Naive B cell (primary cell): ENCODE measurements at places on chromosomes 12 and 14.

DNA sequence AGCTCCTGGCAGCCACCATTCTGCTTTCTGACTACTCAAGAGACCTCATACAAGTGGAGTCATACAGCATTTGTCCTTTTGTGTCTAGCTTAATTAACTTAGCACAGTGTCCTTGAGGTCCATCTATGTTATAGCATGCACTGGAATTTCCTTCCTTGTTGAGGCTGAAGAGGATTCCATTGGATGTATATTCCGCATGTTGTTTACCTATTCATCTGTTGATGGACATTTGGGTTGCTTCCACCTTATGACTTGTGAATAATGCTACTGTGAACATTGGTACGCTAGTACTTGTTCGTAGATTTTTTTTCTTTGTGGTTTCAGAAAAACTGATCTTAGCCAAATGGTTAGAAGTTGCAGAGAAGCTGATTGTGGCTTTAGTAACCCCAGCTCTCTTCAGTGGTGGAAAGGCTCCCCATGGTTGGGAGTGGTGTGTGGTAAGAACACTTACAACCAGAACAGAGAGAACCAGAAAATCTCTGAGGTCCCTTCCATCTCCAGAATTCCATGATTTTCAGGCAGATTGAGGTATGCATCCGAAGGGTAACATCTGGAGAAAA, 118.4 kb downstream of the SAMD4A start:
- H3K27me3 ChIP-seq: no peaks in the 10 kb centered on the region
- H3K27ac ChIP-seq: no peak overlapping the region
- H3K36me3 ChIP-seq: no peaks in the 10 kb centered on the region
- no peak for DNase-seq

DNA sequence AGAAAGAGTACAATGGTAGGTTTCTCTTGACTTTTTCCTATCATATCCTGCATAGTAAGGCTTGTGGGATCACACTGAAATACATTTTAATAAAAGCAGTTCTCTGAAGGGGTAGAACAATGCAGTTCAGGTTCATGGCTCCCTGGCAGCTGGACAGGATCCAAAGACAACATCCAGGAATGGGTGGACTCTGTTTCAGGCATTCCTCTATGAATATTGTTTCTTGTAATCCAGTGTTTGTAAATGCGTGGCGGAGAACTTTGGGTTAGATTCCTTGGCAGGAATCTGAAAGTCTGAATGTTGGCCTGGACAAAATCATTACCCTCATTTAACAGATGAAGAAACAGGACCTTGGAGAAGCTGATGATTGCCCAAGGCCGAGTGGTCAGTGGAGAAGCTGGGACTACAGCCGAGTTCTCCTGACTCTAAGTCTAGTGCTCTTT, 43.5 kb downstream of the SYNE2 start:
- DNase-seq: no peak
- no peaks in the 10 kb centered on the region for H3K36me3 ChIP-seq
- no peak overlapping the region for H3K4me3 ChIP-seq
- no peak overlapping the region for H3K27ac ChIP-seq
- H3K27me3 ChIP-seq: no peaks in the 10 kb centered on the region

- DNase-seq: no peak
- peaks cover 21% of the 10 kb centered on the region for H3K27me3 ChIP-seq
- no peaks in the 10 kb centered on the region for H3K36me3 ChIP-seq
- H3K27ac ChIP-seq: no peak overlapping the region
- no peaks in the 10 kb centered on the region for H3K4me1 ChIP-seq
Measured at GRCh38 chr12:51717326-51717925, 126.4 kb downstream of the SCN8A start.

- H3K27ac ChIP-seq: no peak overlapping the region
- no peaks in the 10 kb centered on the region for H3K27me3 ChIP-seq
- no peak for DNase-seq
- peaks cover 6% of the 10 kb centered on the region for H3K36me3 ChIP-seq
- H3K4me1 ChIP-seq: no peaks in the 10 kb centered on the region
Measured at GRCh38 chr14:102226356-102227125, 78.4 kb downstream of the MOK start.

DNA sequence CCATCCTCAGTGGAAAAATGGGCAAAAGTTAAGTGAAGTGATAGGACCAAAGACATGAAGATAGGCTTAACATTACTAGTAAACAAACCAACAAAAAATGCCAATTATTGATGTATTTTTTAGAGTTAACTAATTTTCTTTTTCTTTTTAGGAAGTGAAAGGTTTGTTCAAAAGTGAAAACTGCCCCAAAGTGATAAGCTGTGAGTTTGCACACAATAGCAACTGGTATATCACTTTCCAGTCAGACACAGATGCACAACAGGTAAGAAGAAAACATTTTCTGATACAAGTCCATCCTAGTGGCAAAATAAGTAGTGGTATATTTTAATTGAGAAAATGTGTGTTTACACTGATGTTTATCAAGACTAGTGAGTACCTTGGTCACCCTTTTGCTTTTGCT, 39.6 kb downstream of the LARP4 start:
- H3K27ac ChIP-seq: no peak overlapping the region
- no peaks in the 10 kb centered on the region for H3K27me3 ChIP-seq
- peaks cover 10% of the 10 kb centered on the region for H3K36me3 ChIP-seq
- H3K4me3 ChIP-seq: no peak overlapping the region

DNA sequence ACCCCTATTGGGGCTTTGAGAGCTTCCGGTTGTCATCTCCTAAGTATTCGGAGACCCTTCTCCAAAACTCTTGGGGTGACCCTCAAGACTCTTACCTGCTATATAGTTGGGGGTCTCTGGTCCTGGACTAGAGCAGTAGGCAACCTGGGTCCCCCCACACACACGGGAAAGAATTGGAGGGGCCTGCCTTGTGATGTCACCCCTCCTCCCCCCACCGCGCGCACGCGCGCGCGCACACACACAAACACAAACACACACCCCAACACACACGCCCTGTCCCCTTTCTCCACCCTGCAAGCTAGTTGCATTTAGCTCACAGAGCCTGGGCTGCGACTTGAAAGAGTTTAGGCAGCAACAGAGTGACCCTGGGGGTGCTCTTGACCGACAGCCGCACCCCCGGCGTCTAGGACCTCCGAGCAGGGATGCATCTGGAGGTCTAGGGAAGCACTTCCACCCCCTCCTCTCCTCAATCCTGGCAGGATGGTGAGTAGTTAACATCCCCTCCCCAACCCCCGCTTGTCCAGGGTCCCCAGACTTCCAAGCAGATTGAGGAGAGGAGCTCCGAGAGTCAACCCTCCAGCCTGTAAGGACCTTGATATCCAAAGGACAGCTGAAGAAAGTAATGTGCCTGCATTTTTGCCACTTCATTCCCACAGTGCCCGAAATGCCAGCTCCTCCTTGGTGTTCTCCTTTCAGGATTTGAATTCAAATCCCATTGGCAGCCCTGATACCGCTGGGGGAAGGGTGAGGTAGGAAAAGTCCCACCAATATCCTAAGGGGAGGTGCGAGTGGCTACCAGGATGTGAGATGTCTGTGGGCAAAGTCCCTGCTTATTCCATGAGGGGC, 1.4 kb upstream of the DNAJC14 start:
- peaks cover 48% of the 10 kb centered on the region for H3K4me1 ChIP-seq
- H3K27me3 ChIP-seq: no peaks in the 10 kb centered on the region
- H3K27ac ChIP-seq: peak overlapping the region; percentile 96
- H3K36me3 ChIP-seq: no peaks in the 10 kb centered on the region

GRCh38 chr12:32437095-32437515, 37.7 kb downstream of the FGD4 start:
- no peak overlapping the region for H3K27ac ChIP-seq
- no peaks in the 10 kb centered on the region for H3K4me1 ChIP-seq
- H3K4me3 ChIP-seq: no peak overlapping the region
- no peak for DNase-seq
- no peaks in the 10 kb centered on the region for H3K36me3 ChIP-seq

- H3K27ac ChIP-seq: no peak overlapping the region
- no peak overlapping the region for H3K4me3 ChIP-seq
- H3K4me1 ChIP-seq: no peaks in the 10 kb centered on the region
- H3K36me3 ChIP-seq: no peaks in the 10 kb centered on the region
Measured at GRCh38 chr12:124109760-124110159, 136.7 kb downstream of the ZNF664 start.

DNA sequence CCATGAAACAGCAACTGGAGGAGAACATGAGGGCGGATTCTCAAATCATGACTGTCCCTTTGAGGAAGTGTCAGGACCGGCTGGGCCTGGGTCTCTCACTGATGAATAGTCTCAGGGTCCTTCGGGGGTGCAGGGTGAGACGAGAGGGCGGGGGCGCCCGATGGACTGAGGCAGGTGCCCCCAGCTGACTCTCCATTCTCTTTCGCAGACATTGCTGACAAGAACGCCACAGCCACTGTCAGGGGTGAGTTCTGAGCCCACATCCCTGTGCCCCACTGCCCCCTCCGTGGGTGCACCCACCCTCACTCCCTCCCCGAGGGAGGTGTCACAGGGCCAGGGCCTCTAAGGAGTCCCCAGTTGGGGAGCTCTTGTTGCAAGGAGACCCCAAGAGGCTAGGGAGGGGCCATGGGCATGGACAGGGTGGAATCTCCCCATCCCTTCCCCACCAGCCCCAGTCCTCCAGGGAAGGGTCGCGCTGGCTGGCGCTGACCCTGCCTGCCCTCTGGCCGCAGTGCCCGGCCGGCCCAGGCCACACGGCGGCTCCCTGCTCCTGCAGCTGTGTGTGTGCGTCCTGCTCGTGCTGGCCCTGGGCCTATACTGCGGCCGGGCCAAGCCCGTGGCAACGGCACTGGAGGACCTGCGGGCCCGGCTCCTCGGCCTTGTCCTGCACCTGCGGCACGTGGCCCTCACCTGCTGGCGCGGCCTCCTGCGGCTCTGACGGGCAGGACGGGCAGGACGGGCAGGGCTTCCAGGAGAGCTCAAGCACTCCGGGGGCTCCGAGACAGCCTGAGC, 8.7 kb downstream of the C14orf180 start:
- no peak for DNase-seq
- H3K27me3 ChIP-seq: peaks cover 27% of the 10 kb centered on the region
- no peak overlapping the region for H3K4me3 ChIP-seq
- no peaks in the 10 kb centered on the region for H3K36me3 ChIP-seq

DNA sequence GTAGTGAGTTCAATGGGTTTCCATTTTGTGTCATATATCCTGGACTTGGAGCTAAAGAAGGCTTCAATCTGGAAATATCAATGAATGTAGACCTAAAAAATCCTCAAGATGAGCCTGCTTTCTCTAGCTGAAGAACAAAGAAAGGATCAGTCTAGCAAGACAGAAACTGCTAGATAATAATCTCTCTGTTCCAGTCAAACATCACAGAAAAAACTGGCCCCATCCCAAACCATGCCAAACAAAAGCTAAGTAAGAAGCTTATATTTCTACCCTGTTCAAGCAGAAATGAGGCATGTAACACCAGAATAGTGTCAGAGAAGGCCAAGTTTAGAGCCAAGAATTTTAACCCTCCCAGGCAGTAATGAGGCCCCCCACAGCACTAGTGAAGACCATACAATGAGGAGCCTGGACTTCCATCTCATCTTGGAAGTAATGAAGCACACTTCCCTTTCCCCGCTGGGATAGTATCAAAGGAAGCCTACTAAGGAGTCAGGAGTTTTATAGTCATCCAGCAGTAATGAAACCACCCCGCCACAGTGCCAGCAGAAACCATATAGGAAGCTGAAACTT, 95.8 kb downstream of the NELL2 start:
- H3K36me3 ChIP-seq: no peaks in the 10 kb centered on the region
- no peak overlapping the region for H3K27ac ChIP-seq
- H3K4me3 ChIP-seq: no peak overlapping the region
- peaks cover 3% of the 10 kb centered on the region for H3K27me3 ChIP-seq

GRCh38 chr14:71359823-71360222, 452.6 kb downstream of the PCNX1 start:
- peaks cover 13% of the 10 kb centered on the region for H3K36me3 ChIP-seq
- no peaks in the 10 kb centered on the region for H3K27me3 ChIP-seq
- no peak for DNase-seq
- peak overlapping the region; percentile 96 for H3K27ac ChIP-seq

- no peak overlapping the region for H3K4me3 ChIP-seq
- H3K27me3 ChIP-seq: no peaks in the 10 kb centered on the region
- DNase-seq: no peak
Measured at GRCh38 chr14:40656311-40656710, 950.4 kb upstream of the LRFN5 start.

- no peak for DNase-seq
- H3K4me1 ChIP-seq: peaks cover under 1% of the 10 kb centered on the region
- H3K27me3 ChIP-seq: peaks cover 41% of the 10 kb centered on the region
- H3K4me3 ChIP-seq: no peak overlapping the region
- no peaks in the 10 kb centered on the region for H3K36me3 ChIP-seq
Measured at GRCh38 chr12:30828686-30829085, 73.9 kb upstream of the CAPRIN2 start.

GRCh38 chr14:55103971-55104954, 24.8 kb upstream of the LGALS3 start:
- H3K36me3 ChIP-seq: no peaks in the 10 kb centered on the region
- no peaks in the 10 kb centered on the region for H3K27me3 ChIP-seq
- no peak overlapping the region for H3K27ac ChIP-seq
- no peak for DNase-seq
- no peak overlapping the region for H3K4me3 ChIP-seq
- H3K4me1 ChIP-seq: peaks cover 15% of the 10 kb centered on the region

GRCh38 chr12:85996280-85996679, 122.2 kb downstream of the NTS start:
- peaks cover 6% of the 10 kb centered on the region for H3K36me3 ChIP-seq
- DNase-seq: no peak
- no peak overlapping the region for H3K27ac ChIP-seq
- no peaks in the 10 kb centered on the region for H3K27me3 ChIP-seq

DNA sequence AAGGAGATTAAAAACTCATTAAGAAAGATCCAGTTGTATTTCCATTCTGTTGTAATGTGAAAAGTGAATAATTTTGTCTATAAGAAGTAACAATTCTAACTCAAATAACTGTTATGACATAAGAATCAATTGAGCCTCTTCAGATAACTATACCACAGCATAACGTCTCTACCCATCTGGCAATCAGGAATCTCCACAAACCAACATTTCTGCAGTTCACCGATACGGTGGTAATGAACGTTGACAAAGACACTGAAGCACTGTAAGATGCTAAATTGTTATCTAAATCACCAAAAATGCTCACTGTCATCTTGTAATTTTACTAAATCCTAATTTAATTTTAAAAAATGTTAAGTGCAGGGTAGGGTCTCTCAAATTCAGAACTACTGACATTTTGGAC, 130.9 kb upstream of the USP15 start:
- H3K4me1 ChIP-seq: no peaks in the 10 kb centered on the region
- H3K36me3 ChIP-seq: no peaks in the 10 kb centered on the region
- no peaks in the 10 kb centered on the region for H3K27me3 ChIP-seq

- H3K27me3 ChIP-seq: peaks cover 53% of the 10 kb centered on the region
- H3K36me3 ChIP-seq: no peaks in the 10 kb centered on the region
- no peak overlapping the region for H3K4me3 ChIP-seq
- no peak overlapping the region for H3K27ac ChIP-seq
Measured at GRCh38 chr12:52656616-52657015, 4.6 kb upstream of the KRT2 start.

- H3K4me3 ChIP-seq: peak overlapping the region; percentile 97
- no peak for DNase-seq
- H3K4me1 ChIP-seq: peaks cover 17% of the 10 kb centered on the region
- H3K27ac ChIP-seq: peak overlapping the region; percentile 84
- peaks cover 7% of the 10 kb centered on the region for H3K36me3 ChIP-seq
Measured at GRCh38 chr12:56040963-56041551, 661 bp upstream of the RPS26 start.

GRCh38 chr12:100833282-100833681, 38.7 kb downstream of the ANO4 start:
- peaks cover 12% of the 10 kb centered on the region for H3K27me3 ChIP-seq
- no peak overlapping the region for H3K27ac ChIP-seq
- no peak overlapping the region for H3K4me3 ChIP-seq
- no peaks in the 10 kb centered on the region for H3K4me1 ChIP-seq
